Aorta (tissue), 5 donors: ENCODE measurements at places on chromosomes 11 and 22. TPM values are rescaled to one million over a fixed set of nuclear protein-coding genes. Genes with fewer than 3 reads are reported as not detected.

HDHD5 gene
- 15.1 TPM for total RNA-seq

IL18 gene
- total RNA-seq = 11.1 TPM

TP53AIP1 gene
- not detected for total RNA-seq

LSP1 gene
- 45.2 TPM for total RNA-seq

TSPAN18 gene
- total RNA-seq = 44.9 TPM

MGAT3 gene
- 11.0 TPM for total RNA-seq

NPAS4 gene
- 0.54 TPM for total RNA-seq

KCNK4 gene
- not detected for total RNA-seq

HTR3A gene
- total RNA-seq = not detected

PGA5 gene
- not detected for total RNA-seq

ANKK1 gene
- total RNA-seq = 0.57 TPM

TEX54 gene
- total RNA-seq = not detected

GGTLC2 gene
- total RNA-seq = not detected

VSIG10L2 gene
- not detected for total RNA-seq

MFRP gene
- not detected for total RNA-seq

SPDYC gene
- not detected for total RNA-seq

RPUSD4 gene
- total RNA-seq = 18.1 TPM

SYT12 gene
- 5.5 TPM for total RNA-seq

TRIM34 gene
- total RNA-seq = 5.6 TPM

CCDC15 gene
- 0.97 TPM for total RNA-seq

MAP6 gene
- 8.8 TPM for total RNA-seq

LIPT2 gene
- total RNA-seq = 1.8 TPM
